ENCODE measurements at places on chromosomes 11 and 22.

GRCh38 chr11:134215836-134216235 is 7.9 kb downstream of the NCAPD3 start:
- DNase-seq, result no peak

GRCh38 chr11:396511-396947 is 2.5 kb downstream of the PKP3 start:
- DNase-seq, result peak; percentile 66

DNA sequence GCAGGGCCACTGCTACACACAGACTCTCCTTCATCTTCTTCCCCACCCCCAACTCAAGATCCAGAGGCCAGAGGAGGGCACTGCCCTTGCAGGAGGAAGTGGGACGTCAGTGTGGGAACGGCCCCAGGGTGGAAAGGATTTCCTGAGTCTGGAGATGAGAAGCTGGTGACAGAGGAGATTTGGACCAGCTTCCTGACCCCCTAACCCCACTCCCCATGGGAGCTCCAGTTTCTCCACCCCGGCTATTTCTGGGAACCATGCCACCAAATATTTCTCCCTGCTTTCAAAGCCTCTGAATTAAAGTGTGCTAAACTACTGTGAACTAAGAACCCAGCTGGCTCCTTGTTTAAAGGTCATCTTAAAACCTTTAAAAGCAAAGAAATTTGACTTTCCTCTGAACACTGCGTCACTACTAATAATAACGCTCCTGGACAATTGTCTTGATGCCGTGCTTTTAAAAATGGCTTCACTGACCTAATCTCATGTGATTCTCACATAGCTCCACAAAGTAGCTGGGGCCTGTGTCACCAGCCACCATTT is 46.6 kb downstream of the CWC15 start:
- no peak for DNase-seq

GRCh38 chr11:126282361-126282735 is 545 bp upstream of the TIRAP start:
- peak; percentile 22 for DNase-seq

- DNase-seq, result peak; percentile 94
Observed at GRCh38 chr11:15707971-15708370, 593.2 kb downstream of the INSC start.

- DNase-seq, result no peak
Observed at GRCh38 chr11:45459491-45459890, 173.3 kb upstream of the SYT13 start.

DNA sequence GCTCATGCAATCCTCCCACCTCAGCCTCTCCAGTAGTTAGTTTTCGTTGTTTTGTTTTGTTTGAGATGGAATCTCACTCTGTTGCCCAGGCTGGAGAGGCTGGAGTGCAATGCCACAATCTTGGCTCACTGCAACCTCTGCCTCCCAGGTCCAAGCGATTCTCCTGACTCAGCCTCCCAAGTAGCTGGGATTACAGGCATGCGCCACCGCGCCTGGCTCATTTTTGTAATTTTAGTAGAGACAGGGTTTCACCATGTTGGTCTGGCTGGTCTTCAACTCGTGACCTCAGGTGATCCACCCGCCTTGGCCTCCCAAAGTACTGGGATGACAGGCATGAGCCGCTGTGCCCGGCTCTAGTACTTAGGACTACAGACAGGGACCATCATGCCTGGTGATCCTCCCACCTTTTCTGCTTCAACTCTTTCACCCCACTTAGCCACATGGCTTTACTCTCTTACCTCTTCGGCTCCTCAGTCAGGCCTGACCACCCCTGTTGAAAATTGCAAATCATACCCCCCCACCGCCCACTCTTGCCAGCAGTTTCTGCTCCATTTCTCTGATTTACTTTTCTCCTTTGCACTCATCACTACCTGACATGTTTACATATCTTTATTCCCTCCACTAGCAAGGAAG is 157.1 kb upstream of the GRK3 start:
- DNase-seq, result no peak

- DNase-seq, result no peak
Observed at GRCh38 chr11:73152086-73152853, 10.2 kb upstream of the FCHSD2 start.

DNA sequence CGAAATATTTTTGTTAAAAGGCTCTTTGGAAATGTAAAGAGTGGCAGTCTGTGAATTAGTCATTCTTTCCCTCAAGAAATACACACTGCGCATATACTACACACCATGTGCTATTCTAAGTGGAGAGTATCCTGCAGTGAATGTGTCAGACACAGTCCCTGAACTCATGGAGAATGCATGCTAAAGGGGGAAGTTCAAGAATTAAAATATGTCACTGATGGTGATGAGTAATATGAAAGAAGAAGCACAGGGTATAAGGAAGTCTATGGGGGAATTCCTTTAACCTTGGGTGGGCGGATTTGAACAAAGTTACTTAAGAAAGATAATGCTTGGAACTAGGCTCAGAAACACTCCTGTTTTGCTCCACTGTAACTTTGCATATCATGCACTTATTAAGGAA is 153.0 kb downstream of the LRRC4C start:
- DNase-seq, result no peak

DNA sequence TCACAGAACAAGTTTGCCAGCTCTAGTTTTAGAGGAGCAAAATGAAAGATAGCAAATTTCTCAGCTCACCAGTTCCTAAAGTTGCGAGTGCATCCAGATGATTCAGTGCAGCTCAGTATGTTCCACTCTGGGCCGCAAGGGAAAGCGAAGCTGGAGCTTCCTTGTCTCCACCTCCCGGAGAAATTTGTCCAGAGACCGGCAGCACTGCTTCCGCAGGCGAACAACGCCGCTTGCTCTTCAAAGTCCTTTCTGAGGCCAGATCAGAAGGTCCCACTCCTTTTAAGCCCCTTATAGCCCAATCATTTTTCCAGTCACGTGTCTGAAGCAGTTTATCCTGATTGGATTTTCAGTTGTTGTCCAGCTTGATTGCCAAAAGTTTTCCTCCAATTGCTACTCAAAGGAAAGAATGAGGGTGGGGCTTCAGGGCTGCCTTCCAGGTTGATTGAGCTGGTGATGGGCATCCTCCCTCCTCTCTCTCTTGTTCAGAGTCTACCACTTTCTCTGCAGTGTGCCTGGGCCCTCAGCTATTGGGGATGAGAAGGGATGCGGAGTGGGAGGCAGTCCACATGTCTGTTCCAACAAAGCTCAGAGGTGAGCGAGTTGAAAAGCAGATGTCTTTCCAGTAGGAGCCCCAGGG is at the start of gene ZNF280A:
ZNF280A (minus strand) TSS at position 251 of the 637 bp plus-strand sequence. CDS start 4,640 bp downstream, outside the sequence.
- no peak for DNase-seq

- DNase-seq, result peak; percentile 22
Observed at GRCh38 chr22:37777122-37777687, 30.5 kb upstream of the GCAT start.

- no peak for DNase-seq
Observed at GRCh38 chr11:8283465-8284230, 20.0 kb upstream of the LMO1 start.

DNA sequence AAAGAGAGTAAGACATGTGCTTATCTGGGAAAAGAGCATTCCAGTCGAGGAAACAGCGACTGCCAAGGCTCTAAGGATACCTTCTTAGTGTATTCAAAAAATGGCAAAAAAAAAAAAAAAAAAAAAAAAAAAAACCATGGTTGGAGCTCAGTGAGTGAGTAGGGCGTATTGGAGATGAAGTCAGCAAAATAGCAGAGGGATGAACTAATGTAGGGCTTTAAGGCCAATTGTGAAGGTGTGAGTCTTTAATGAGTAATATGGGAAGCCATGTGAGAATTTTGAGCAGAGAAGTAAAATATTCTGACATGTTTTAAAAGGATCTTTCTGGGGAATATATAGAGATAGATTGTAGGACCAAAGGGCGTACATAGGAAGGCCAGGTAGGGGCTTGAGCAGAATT is 498.6 kb upstream of the ISX start:
- DNase-seq, result no peak

DNA sequence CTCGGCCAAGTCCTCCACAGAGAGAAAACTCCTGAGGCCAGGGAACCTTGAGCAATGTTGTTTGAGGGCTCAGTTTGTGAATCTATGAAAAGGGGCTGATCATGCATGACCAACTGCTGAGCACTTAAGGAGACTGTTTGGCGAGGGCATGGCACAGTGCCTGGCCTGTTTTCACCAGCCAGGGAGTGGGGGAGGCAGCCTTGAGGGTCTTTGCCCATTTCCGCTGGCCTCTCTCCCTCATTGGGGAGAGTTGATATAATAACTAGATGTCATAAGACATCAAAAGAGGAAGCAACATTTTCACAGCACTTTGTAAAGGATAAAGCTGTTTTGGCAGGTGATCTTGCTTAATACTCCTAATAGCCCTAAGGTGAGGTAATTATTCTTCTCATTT is 110.6 kb downstream of the TP53I11 start:
- no peak for DNase-seq

- no peak for DNase-seq
Observed at GRCh38 chr11:111409915-111410314, 30.8 kb upstream of the POU2AF1 start.

GRCh38 chr11:133712051-133712560 is 133.2 kb downstream of the SPATA19 start:
- DNase-seq, result no peak

DNA sequence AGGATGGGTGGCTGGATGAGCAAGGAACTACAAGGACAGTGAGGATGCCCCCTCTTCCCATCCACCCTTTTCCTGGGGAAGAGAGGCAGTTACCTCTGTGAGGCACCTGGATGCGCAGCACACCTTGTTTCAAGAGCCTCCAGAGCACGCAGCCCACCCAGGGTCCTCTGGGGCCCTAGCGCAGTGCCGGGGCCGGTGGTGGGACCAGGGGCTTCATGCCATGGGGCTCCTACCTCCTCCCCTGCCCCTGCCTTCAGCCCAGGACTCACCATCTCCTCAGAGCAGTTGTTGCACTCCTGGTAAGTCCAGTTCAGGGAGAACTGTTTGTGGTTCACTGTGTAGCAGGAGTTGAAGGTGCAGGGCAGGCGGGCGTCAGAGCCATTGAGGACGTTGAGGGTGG is 8.1 kb downstream of the SCN2B start:
- no peak for DNase-seq

DNA sequence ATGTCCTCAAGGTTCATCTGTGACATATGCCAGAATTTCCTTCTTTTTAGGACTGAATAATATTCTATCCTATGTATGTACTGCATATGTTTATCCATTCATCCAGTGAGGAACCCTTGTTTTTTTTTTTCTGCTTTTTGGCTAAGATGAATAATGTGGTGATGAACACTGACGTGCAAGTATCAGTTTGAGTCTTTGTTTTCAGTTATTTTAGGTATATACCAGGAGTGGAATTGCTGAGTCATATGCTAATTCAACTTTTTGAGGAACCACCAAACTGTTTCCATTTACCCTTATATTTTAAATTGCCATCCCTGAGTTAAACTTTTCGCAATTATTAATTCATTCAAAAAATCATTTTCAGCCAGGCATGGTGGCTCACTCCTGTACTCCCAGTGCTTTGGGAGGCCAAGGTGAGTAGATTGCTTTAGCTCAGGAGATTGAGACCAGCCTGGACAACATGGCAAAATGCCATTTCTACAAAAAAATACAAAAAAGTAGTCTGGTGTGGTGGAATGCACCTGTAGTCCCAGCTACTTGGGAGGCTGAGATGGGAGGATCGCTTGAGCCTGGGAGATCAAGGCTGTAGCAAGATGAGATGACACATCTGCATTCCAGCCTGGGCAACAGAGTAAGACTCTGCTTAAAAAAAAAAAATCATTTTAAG is 64.2 kb downstream of the MICAL2 start:
- DNase-seq, result no peak

GRCh38 chr11:8963569-8964323 is 496 bp downstream of the TMEM9B start:
- peak; percentile 84 for DNase-seq

DNA sequence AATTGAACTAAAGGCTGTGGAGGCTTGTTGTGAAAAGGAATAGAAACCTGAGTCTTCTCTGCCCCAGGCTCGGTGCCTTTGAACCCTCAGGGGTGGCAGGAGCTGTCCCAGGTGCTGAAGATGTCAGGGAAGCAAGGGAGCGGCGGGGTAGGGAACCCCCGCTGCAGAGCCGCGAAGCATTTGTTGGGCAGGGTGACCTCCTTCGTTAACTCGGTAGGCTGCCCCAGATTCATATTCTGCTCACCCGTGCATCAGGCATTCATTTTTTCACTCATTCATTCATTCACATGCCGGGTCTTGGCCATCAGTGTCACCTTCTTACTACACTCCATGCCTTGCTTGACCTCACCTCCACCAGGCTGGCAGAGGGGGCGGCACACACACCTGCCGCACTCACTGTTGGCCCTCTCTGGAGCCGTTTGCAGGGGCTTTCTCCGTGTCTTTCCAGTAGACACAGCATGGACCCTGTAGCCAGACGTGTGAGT is 618.9 kb downstream of the BRD1 start:
- DNase-seq, result no peak

GRCh38 chr11:105381941-105382340 is 227.9 kb upstream of the GRIA4 start:
- no peak for DNase-seq

DNA sequence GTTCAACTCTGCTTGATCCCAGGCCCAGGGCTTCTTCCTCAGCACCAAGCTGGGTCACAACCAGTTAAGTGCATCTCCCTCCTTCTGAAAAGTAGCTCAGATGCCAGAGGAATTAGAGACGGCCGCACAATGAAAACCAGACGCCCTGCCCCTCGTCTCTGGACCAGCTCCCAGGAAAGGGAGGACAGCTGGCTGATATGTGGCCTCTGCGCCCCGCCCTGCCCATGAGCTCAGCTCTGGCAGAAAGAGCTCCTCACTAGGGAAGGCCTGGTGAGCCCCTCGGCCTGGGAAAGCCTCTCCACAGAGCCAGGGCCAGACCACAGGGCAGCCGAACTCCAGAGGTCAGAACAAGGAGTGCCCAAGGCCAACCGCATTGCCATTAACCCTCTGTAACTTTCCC is 18.1 kb upstream of the SCGB1A1 start:
- DNase-seq, result no peak

DNA sequence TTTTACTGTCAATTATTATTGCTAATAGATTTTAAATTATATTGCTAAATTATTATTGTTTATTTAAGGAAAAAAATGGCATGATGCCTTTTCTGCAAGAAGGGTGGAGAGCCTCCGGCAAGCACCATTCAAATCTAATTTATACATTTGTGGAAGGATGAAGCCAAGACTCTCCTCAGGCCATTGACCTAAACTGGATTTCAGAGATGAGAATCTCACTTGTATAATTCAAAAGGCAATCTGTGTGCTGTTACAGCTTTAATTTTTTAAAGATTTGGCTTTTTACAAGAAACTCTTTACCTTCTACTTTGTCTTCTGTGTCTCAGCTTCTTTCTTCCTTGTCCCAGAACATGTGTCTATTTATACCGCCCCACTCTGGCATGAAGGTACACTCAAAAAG is 722.5 kb downstream of the ETS1 start:
- DNase-seq, result no peak

DNA sequence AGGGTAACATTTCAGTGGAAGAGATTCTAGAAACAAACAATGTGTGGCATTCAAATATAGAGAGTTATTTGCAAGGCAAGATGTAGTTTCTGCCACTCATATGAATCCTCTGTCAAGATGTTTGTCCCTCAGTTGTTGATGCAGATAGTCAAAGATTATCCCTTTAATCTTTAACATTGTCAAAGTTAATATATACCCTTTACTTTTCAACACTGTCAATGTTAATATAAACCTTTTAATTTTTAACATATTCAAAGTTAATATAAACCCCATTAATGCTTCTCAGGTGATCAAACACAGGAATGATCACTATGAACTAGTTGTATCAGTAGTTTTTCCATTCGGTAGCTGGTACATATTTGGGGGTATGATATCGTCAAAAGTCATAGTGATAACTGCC is 51.9 kb upstream of the PICALM start:
- no peak for DNase-seq
